ENCODE measurements at places on chromosomes 2 and 18.

DNA sequence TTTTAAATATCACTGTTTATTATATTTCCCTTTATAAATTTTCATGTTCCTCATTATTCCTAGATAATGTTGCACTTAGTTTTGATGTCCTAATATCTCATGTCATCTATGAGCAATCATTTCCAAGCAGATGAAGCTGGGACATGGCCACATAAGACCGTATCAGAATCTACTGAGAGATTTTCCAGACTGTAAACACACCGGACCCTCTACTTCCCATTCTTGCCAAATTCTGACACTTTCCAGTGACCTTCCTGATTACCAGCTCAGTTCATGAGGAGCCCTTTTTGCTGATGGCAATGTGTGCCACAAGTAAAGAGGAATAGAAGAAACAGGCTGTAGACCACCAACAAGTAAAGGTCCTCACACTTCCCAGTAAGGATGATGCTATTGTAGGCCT is 20.3 kb upstream of the PDE1A start:
- no peak for DNase-seq

DNA sequence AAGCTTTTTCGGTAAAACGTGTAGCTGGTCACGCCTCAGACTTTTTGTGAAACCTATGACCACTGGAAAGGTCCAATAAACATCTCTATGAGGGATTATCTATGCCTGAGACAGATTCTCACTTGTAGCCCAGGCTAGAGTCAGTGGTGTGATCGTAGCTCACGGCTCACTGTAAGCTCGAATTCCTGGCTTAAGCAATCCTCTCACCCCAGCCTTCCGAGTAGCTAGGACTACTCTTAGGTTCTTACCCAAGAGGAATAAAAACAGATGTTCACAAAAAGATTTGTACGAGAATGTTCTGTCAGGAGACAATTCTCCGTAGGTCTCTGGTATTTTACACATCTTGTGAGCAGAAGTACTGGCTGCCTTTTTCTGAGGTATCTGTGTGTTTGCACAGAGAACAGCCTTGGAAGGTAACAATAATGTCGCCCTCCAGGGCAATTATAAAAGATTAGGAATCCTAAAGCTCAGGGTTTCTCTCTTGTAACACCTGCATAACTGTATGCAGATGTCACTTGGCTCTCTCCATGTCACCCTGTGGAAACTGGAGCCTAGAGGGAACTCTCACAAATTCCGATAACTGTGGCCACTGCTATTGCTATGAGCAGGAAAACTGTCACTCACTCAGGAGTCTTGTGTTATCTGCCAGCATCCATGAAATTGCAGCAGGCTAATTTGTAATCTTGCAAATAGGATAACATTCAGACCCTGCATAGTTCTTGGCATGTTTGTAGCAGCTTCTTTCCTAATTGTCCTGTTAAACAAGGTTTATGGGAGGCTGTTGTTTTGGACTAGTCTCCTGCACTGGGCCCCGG is 25.5 kb upstream of the RALBP1 start:
- no peak for DNase-seq

GRCh38 chr2:12549641-12550040 is 167.1 kb upstream of the TRIB2 start:
- no peak for DNase-seq

GRCh38 chr2:237483018-237483731 is 3.9 kb upstream of the MLPH start:
- no peak for DNase-seq

DNA sequence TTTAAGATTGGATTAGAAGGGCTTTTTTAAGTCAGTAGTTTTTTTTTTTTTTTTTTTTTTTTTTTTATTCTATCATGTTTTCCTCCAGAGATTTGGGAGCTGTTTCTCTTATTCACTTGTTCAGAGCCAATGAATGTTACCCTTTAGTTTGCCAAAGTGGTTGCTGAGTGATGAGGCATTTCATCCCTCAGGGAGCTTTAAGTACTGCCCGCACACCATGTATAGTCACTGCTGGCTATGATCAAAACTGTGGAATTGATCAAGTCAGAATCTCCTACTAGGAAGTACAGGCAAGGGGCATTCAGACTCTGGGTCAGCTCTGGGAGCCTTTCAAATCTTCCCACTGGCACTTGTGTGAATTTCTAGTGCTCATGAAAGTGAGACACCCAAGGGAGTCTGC is 201.6 kb downstream of the IKZF2 start:
- DNase-seq: no peak

DNA sequence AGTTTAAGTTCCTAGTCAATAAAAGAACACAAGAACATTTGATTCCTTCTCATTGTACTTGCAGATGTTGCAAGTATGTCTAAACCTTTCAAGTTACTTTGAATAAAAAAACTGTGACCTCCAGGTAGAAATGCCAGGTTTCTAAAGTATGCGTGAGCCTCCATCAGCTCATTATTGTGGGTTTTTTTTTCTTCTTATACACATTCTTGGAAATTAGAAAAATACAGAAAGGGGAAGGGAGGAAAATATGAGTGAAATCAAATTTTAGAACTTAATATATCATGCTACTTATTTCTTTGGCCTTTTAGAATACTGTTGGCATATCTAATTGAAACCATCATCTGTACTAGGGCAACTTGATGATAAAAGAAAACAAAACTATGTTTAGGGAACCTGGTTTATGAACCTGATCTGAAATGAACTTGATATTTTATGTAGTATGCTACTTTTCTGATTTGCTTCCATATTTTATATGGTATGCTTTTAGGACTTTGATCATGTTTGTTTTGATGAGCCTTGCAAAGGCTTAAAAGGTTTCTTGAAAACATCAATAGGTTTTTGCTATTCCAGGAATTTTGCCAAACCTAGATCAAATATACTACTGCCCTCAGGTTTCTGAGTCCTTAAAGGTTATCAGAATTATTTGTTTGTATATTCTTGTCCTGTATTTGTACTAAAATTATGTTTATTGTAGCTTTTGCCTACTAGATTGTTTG is 130.7 kb upstream of the MAP3K20 start:
- DNase-seq: no peak

- DNase-seq: no peak
Measured at GRCh38 chr18:63220903-63221302, 98.7 kb downstream of the BCL2 start.

Data from NCI-H446 treated with DMSO at 0.1 percent for 48 hours (cell line).